ENCODE measurements at places on chromosomes 2 and 18. TPM values are rescaled to one million over a fixed set of nuclear protein-coding genes. Genes with fewer than 3 reads are reported as not detected.

GRCh38 chr2:130303169-130303568 lies 39.5 kb upstream of the IMP4 start:
- no peak for DNase-seq
- H3K4me3 ChIP-seq, result no peak overlapping the region
- no peak overlapping the region for H3K27ac ChIP-seq
- H3K4me1 ChIP-seq, result no peaks in the 10 kb centered on the region

GRCh38 chr2:74373221-74373676 lies 6.9 kb downstream of the DCTN1 start:
- H3K4me1 ChIP-seq, result peaks cover 20% of the 10 kb centered on the region
- H3K27me3 ChIP-seq, result peaks cover 3% of the 10 kb centered on the region
- no peak overlapping the region for H3K27ac ChIP-seq
- peaks cover 23% of the 10 kb centered on the region for H3K36me3 ChIP-seq
- H3K4me3 ChIP-seq, result no peak overlapping the region

GRCh38 chr2:195342061-195342460 lies 315.0 kb upstream of the SLC39A10 start:
- H3K4me3 ChIP-seq, result no peak overlapping the region
- no peaks in the 10 kb centered on the region for H3K36me3 ChIP-seq
- H3K27ac ChIP-seq, result no peak overlapping the region
- H3K27me3 ChIP-seq, result no peaks in the 10 kb centered on the region
- peaks cover 20% of the 10 kb centered on the region for H3K4me1 ChIP-seq

The TMEM178A gene
- 0.74 TPM for total RNA-seq

The KCNE4 gene
- total RNA-seq, result 9.3 TPM

DNA sequence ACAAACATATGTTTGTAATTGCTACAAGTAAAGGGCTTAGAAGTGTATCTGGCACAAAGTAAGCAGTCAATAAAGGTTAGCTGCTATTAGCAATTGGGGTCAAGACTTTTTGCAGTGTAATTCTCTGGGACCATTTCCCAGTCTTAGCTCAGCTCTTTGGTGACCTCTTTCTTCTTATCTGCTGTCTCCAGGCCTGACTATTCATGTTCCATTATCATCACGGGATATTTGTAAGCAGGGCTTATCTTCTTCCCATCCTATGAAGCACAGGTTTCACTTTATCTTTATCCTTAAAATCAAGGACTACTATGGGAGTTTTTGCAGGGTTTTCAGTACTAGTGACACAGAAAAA lies 131.7 kb downstream of the DOCK10 start:
- peak overlapping the region; percentile 84 for H3K27ac ChIP-seq
- H3K36me3 ChIP-seq, result peaks cover 40% of the 10 kb centered on the region
- H3K27me3 ChIP-seq, result peaks cover 2% of the 10 kb centered on the region
- DNase-seq, result peak; percentile 6

DNA sequence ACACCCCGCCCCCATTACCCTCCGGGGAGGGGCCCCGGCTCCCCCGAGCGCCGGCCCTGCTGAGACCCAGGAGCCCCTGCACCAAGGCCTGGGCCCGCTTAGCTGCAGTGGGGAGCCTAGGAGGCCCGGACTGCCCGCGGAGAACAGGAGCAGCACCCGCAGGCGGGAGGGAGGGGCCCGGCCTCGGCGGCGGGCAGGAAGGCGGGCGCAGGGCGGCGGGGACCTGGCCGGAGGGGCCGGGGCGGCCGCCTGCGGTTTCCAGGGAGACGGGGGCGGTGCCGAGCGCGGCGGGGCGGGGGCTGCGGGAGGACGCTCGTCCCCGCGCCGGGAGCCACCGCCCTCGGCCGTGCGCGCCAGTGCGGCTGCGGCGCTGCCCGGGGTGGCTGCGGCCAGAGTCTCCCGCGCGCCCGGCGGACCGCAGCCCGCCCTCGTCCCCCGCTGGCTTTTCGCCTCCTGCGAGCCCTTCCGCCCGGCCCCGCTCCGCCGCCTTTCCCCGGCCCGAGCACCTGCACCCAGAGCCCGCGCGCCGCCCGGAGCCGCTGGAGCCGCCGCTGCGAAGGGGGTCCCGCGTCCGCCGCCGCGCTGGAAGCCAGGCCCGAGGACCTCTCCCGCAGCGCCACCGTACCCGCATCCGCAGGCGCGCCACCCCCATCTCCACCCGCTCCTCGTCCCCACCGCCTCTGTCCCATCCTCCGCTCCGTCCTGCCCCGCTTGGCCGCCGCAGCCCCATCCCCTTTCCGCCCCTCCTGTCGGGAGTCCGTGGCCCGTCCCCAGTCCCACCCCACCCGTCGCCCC lies 17.2 kb downstream of the GPC1 start:
- peak; percentile 41 for DNase-seq
- peak overlapping the region; percentile 82 for H3K4me3 ChIP-seq
- no peaks in the 10 kb centered on the region for H3K27me3 ChIP-seq
- H3K36me3 ChIP-seq, result no peaks in the 10 kb centered on the region
- H3K4me1 ChIP-seq, result peaks cover 26% of the 10 kb centered on the region

DNA sequence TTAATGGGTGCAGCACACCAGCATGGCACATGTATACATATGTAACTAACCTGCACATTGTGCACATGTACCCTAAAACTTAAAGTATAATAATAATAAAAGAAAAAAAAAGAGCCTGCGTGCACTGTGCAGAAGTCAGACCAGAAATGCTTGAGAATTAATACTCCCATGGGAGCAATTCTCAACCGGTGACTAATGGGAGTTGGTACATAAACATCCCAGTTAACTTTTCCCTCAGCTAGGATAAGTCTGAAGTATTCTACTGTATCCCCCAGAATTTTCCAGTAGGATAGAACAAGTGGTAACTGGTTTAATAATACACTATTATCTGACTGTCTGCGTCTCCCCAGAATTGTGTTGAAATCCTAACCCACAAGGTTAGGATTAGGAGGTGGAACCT lies 113.6 kb upstream of the COL5A2 start:
- H3K36me3 ChIP-seq, result peaks cover 11% of the 10 kb centered on the region
- no peaks in the 10 kb centered on the region for H3K27me3 ChIP-seq
- peaks cover 35% of the 10 kb centered on the region for H3K4me1 ChIP-seq
- peak; percentile 12 for DNase-seq
- H3K4me3 ChIP-seq, result no peak overlapping the region

DNA sequence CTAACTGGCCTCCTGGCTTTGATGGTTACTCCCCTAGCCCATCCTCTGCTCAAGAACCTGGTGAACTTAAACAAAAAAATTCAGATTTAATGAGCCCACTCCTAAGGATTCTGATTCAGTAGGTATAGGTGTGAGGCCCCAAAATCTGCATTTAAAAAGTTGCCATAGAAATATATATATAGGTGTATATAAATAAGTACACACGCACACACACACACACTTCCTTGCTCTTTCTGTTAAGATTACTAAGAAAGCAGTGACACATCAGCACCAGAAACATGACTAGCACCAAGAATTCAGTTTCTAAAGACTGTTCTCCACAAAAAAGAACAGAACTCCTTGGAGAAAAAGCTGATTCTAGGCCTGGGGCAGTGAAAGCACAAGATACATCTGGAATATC lies 17.8 kb downstream of the EML6 start:
- H3K27me3 ChIP-seq, result peaks cover 27% of the 10 kb centered on the region
- H3K4me1 ChIP-seq, result peaks cover 5% of the 10 kb centered on the region
- no peak overlapping the region for H3K27ac ChIP-seq
- DNase-seq, result peak; percentile 29
- no peaks in the 10 kb centered on the region for H3K36me3 ChIP-seq
- no peak overlapping the region for H3K4me3 ChIP-seq

- no peaks in the 10 kb centered on the region for H3K36me3 ChIP-seq
- no peak overlapping the region for H3K27ac ChIP-seq
- H3K4me3 ChIP-seq, result no peak overlapping the region
- DNase-seq, result no peak
- peaks cover 28% of the 10 kb centered on the region for H3K27me3 ChIP-seq
Observed at GRCh38 chr2:173667014-173667413, 298.2 kb downstream of the SP3 start.

GRCh38 chr18:61808286-61808685 lies 84.5 kb downstream of the RNF152 start:
- no peak overlapping the region for H3K4me3 ChIP-seq
- H3K4me1 ChIP-seq, result no peaks in the 10 kb centered on the region
- no peak overlapping the region for H3K27ac ChIP-seq
- no peaks in the 10 kb centered on the region for H3K27me3 ChIP-seq

GRCh38 chr2:64396551-64396950 lies 57.4 kb upstream of the LGALSL start:
- no peak overlapping the region for H3K4me3 ChIP-seq
- H3K4me1 ChIP-seq, result peaks cover 20% of the 10 kb centered on the region
- no peak for DNase-seq
- peaks cover 36% of the 10 kb centered on the region for H3K27me3 ChIP-seq

The ILKAP gene
- total RNA-seq, result 27.3 TPM

GRCh38 chr18:77765468-77765867 lies 515.8 kb downstream of the GALR1 start:
- no peaks in the 10 kb centered on the region for H3K4me1 ChIP-seq
- no peak overlapping the region for H3K27ac ChIP-seq
- peaks cover 9% of the 10 kb centered on the region for H3K36me3 ChIP-seq

The SKOR2 gene
- not detected for total RNA-seq

The PLGLB1 gene
- total RNA-seq, result not detected

Data from HFFc6 (cell line).